ENCODE measurements at places on chromosomes 4 and X. TPM values are rescaled to one million over a fixed set of nuclear protein-coding genes. Genes with fewer than 3 reads are reported as not detected.

Gene FOXR2
- not detected for total RNA-seq

Gene MTNR1A
- not detected for total RNA-seq

Gene ARAF
- total RNA-seq = 36.8 TPM

Gene AADAT
- total RNA-seq = 5.3 TPM

Gene ADH7
- not detected for total RNA-seq

Gene BMP15
- not detected for total RNA-seq

Gene UBA6
- 110 TPM for total RNA-seq

Gene SSX2B
- not detected for total RNA-seq

Gene PRDM8
- total RNA-seq = 3.1 TPM

Gene TMPRSS11E
- not detected for total RNA-seq

Gene S100P
- total RNA-seq = not detected

Gene NDP
- 2.6 TPM for total RNA-seq

Gene ZNF81
- 3.1 TPM for total RNA-seq

Gene VAMP7
- total RNA-seq = 42.1 TPM

Gene CRLF2
- not detected for total RNA-seq

Gene TRPC3
- not detected for total RNA-seq

Gene ITM2A
- 89.3 TPM for total RNA-seq

Gene RGN
- 2.8 TPM for total RNA-seq

Gene ABCG2
- under 0.01 TPM for total RNA-seq

Gene ADGRG4
- total RNA-seq = not detected

Gene ADH1A
- total RNA-seq = not detected

Gene XAGE1A
- total RNA-seq = not detected

Gene PRKG2
- 7.6 TPM for total RNA-seq

Gene MAGEA8
- not detected for total RNA-seq

Gene SLC7A11
- total RNA-seq = 18.6 TPM

Gene PHOX2B
- not detected for total RNA-seq

Gene AIFM1
- 14.8 TPM for total RNA-seq

Gene CENPC
- 6.5 TPM for total RNA-seq

Gene ASB12
- not detected for total RNA-seq

Gene RS1
- not detected for total RNA-seq

Gene MAGEA1
- not detected for total RNA-seq

Gene PABPC4L
- 0.72 TPM for total RNA-seq

Gene SLITRK4
- 5.2 TPM for total RNA-seq

Gene LRP2BP
- total RNA-seq = 0.18 TPM

Gene TGIF2LX
- not detected for total RNA-seq

Gene GATA1
- total RNA-seq = not detected

Gene PRICKLE3
- total RNA-seq = 5.2 TPM

Gene RTL9
- total RNA-seq = 11.2 TPM

Gene PDZD4
- total RNA-seq = 1.1 TPM

Gene TEX13D
- not detected for total RNA-seq

Gene CXCL3
- total RNA-seq = 7.0 TPM

Gene GALNTL6
- not detected for total RNA-seq

Gene SGCB
- total RNA-seq = 18.4 TPM

Gene GPRASP2
- total RNA-seq = 6.1 TPM

Gene CSN1S1
- not detected for total RNA-seq

Gene HSFX2
- total RNA-seq = 0.16 TPM
